ENCODE measurements at places on chromosomes 6 and 20.
A peak's percentile ranks its signal among the peaks of the same experiment; 100 is the strongest.

DNA sequence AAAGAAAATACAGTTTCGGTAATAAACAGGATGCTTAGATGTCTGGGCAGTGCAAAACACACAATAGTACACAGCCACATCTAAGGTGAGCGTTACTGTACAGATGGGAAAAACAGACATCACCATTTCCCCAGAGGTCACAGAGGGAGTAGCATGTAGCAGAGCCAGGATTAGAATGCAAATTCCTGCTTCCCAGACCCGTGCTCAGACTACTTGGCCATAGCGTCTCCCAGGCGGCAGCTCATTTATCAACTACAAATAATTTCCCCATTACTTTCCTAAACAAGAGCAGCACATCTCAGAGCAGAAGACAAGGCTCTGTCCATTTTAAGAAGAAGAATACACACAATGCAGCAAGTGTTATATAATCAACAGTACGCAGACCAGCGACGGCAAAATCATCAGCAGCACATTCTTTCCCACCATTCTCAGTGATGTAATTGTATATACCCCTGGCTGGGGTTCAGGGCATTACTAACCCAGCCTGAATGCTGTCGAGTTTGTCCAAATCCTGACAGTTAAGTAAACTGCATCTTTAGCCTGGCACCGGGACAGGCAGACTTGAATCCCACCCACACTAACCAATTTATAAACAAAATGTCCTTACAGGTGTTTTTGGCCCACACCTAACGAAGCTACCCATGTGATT is 61.9 kb downstream of the CNKSR3 start:
- no peak for ATAC-seq

DNA sequence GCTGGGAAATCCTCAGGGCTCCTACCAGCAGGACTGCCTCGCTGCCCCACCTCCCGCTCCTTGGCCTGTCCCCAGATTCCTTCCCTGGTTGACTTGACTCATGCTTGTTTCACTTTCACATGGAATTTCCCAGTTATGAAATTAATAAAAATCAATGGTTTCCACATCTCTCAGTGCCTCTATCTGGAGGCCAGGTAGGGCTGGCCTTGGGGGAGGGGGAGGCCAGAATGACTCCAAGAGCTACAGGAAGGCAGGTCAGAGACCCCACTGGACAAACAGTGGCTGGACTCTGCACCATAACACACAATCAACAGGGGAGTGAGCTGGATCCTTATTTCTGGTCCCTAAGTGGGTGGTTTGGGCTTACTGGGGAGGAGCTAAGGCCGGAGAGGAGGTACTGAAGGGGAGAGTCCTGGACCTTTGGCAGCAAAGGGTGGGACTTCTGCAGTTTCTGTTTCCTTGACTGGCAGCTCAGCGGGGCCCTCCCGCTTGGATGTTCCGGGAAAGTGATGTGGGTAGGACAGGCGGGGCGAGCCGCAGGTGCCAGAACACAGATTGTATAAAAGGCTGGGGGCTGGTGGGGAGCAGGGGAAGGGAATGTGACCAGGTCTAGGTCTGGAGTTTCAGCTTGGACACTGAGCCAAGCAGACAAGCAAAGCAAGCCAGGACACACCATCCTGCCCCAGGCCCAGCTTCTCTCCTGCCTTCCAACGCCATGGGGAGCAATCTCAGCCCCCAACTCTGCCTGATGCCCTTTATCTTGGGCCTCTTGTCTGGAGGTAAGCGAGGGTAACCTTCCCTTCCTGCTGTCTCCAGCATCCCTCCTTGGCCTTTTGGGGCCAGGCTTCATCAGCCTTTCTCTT is at the start of gene CFB:
TSS of gene CFB (plus strand) at position 589 of the 863 bp plus-strand sequence. CDS start at position 716, 127 bp downstream.
- ATAC-seq: no peak

DNA sequence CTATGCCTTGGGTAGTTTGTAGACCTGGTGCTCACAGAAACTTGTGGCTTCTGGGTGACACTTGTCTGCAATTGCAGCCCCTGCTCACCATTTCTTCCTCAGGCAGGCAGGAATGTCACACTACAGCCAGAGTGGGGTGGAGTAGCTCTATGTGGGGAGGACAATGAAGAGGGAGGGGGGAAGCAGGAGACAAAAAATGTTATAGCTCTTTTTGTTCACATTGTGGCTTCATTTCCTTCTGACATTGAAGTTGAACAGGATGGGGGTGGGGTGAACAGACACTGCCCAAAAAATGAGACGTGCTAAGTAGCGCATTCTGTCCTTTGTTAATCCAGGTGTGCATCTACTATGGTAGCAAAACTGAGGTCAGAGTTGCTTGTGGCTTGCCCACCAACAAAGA is at the start of gene THEMIS:
TSS of gene THEMIS (minus strand) at position 124 of the 400 bp plus-strand sequence. CDS start 126 bp downstream, outside the sequence.
- ATAC-seq: no peak

DNA sequence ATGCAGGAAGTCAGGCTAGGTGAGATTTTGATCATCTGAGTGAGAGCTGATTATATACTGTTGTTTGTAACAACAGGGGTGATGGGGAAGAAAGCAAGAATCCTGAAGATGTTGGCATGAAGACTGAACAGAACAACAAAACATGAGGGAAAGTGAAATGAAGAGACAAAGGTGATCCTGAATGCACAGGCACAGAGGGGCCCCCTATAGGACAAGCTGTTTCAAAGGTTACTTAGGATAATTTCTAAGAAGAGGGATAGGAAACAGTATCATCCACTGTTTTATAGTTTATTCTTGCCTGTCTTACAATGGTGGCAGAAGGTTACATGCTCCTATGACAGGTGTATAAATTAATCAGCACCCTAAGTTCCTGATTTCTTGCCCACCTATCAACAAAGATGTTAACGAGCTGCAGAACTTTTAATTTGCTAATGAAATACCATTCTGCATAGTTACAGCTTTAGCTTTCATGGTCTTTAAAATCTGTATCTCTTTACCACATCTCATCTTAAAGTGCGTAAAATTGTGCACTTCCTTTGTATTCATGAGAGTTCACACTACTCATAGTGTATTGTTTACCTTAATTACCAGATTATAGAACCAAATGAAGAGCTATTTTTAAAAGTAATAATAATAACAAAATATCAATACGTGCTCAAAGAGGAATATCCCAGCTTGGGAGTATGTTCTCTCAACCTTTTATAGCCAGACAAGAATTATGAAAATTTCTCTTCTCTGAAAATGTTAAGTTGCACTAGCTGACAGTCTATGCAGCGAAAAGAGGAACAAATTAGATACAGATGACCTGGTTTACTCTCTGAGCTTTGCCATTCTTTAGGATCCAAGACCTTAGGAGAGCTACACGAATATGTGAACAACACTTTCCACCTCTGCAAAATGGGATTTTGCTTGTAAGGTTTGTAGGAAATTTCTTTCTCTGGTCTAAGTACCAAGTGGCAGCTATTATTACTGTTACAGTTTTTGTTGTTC is 192.5 kb downstream of the EDN1 start:
- no peak for ATAC-seq

- no peak for ATAC-seq
Observed at GRCh38 chr20:62923669-62924441, 2.5 kb downstream of the DIDO1 start.

DNA sequence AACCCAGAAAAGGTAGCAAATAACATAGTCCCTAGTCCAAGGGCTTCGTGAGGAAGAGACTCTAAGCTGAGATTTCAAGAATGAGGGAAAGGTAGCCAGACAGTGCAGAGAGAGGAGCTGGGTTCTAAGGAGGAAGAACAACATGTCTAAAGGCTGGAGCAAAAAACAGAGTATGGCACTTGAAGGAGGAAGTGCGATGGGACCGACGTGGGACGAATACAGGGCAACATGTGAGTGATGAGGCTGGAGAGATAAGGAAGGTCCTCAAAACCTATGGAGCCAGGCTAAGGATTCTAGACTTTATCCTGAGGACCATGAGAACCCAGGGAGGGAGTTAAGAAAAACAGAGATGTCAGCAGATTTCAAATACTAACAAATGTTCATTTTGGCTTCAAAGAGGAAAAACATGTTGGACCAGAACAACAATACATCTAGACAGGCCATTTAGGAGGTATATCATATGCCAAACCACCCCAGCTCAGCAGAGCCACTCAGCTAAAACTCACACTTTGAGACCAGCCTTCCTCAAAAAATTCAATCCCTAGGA is 17.5 kb downstream of the ATXN1 start:
- ATAC-seq: no peak

- no peak for ATAC-seq
Observed at GRCh38 chr6:40688214-40688761, 101.1 kb upstream of the LRFN2 start.

- no peak for ATAC-seq
Observed at GRCh38 chr20:41342474-41343464, 2.1 kb downstream of the LPIN3 start.

GRCh38 chr6:37369321-37370201 is 15.8 kb downstream of the RNF8 start:
- peak; percentile 70 for ATAC-seq

Data from stimulated activated memory B cell treated with anti-CD40 and anti-IgM and Interleukin-4, amounts not matched to agents 10 μg/mL and 1 μg/mL and 100 μg/mL, for 72 hours (primary cell).